OCI-LY7 (cell line): ENCODE measurements at places on chromosomes 7 and 10.

DNA sequence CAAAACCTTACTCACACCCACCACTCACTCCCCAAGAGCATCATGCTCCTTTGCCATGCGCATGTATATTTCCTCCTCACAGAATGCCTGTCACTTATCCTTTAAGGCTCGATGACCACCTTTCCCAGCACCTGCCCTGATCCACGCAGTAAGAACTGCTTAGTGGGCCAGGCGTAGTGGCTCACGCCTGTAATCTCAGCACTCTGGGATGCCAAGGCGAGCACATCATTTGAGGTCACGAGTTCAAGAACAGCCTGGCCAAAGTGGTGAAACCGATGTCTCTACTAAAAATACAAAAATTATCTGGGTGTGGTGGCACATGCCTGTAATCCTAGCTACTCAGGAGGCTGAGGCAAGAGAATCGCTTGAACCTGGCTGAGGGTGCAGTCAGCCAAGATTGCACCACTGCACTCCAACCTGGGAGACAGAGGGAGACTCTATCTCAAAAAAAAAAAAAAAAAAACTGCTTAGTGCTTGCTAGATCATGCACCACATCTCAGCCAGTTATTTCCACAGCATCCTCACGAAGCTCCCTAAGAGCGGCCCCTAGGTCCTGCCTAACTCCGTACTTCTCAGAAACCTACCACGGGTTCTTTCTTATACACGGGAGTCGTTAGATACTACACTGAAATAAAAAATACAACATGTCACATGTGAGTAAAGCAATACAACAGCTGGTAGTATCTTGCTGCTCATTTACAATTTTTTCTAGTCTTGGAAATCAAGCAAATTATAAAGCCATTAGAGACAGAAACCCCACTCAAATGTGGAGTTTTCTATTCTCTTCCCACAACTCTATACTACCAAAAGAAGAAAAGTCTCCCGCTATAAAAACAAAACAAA is 37.2 kb downstream of the CYTH3 start:
- no peak for DNase-seq

DNA sequence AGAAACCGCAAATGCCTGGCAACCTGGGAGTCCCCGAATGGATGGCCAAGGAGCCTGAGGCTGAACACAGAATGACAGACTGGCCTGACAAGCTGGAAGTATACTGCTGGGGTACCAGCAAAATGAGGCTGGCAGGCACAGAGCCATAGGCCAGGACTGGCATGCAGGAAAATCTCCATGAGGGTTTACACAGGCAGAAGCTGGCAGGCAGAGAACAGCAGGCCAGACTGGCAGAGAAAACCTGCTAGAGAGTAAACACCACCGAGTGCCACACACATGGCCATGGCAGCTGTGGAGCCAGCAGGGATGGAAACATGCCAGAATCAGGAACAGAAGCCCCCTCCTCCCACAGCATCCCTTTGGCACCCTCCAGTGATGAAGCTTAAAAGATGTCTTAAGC is 63.4 kb downstream of the CRPPA start:
- DNase-seq = no peak

GRCh38 chr10:82319562-82319961 is 444.6 kb downstream of the NRG3 start:
- peak; percentile 7 for DNase-seq

GRCh38 chr7:68694656-68695055 is 903.6 kb upstream of the AUTS2 start:
- DNase-seq = no peak

GRCh38 chr7:30931161-30931928 is 19.7 kb downstream of the AQP1 start:
- DNase-seq = no peak

- DNase-seq = no peak
Measured at GRCh38 chr7:54881816-54882520, 123.0 kb upstream of the SEC61G start.

DNA sequence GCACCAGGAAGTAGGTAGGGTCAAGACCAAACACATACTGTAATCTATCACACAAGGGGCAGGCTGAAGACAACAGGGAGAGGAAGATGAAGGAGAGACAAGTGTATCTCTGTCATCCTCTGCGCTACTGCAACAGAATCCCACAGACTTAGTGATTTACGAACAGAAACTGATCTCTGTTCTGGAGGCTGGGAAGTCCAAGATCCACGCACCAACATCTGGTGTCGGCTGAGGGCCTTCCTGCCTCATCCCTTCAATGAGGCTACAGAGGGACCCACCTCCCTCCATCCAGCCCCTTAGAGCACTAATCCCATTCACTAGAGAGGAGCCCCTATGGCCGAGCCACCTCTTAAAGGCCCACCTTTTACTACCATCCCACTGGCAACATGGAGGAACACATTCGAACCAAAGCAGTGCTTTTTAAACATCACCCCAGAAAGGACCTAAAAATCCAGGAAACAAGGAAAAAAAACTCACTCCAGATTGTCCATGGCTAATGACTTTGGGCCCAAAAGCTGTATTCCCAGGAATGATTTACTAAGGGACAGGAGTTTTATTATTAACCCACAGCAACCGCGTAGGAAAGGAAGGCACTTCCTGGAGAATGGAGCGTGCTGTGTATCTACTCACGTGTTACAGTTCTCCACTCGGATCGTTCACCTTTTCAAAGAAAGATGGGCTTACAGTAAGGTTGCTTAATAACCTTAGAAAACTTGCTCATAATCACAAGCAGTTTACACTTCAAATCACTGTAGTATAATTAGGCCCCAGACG is 4.2 kb downstream of the BNIP3 start:
- DNase-seq = no peak

DNA sequence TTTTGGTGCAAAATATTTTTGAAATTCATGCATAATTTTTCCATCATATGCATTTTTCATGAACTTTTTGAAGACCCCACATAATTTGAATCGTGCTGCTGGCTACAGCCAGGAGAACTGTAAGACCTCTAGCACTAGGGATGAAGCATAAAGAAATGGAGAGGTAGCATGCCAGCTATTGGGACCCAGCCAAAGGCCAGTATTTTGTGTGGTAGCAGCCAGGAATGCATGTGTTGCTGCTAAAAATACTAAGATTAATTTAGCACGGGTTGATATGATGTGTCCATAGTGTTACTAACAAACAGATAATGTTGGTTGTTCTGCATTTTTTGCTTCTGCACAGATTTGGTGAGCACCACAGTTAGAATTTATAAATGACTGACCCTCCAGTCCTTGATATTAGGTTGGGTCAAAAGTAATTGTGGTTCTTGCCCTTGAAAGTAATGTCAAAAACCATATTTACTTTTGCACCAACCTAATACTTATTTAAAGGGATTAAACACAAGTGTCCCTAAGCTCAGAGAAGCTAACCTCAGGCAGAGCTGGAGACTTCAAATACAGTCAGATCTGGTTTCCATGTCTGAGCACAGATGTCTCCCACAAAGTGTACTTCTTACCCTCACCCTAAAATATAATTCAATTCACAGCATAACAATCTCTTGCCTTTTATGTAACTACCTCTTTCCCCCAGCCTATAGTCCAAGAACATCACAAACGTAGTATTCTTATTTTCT is 54.1 kb upstream of the NPSR1 start:
- no peak for DNase-seq

- no peak for DNase-seq
Measured at GRCh38 chr7:44561962-44562621, 11.6 kb downstream of the DDX56 start.

- DNase-seq = no peak
Measured at GRCh38 chr10:128766915-128767314, 640.7 kb upstream of the MKI67 start.

DNA sequence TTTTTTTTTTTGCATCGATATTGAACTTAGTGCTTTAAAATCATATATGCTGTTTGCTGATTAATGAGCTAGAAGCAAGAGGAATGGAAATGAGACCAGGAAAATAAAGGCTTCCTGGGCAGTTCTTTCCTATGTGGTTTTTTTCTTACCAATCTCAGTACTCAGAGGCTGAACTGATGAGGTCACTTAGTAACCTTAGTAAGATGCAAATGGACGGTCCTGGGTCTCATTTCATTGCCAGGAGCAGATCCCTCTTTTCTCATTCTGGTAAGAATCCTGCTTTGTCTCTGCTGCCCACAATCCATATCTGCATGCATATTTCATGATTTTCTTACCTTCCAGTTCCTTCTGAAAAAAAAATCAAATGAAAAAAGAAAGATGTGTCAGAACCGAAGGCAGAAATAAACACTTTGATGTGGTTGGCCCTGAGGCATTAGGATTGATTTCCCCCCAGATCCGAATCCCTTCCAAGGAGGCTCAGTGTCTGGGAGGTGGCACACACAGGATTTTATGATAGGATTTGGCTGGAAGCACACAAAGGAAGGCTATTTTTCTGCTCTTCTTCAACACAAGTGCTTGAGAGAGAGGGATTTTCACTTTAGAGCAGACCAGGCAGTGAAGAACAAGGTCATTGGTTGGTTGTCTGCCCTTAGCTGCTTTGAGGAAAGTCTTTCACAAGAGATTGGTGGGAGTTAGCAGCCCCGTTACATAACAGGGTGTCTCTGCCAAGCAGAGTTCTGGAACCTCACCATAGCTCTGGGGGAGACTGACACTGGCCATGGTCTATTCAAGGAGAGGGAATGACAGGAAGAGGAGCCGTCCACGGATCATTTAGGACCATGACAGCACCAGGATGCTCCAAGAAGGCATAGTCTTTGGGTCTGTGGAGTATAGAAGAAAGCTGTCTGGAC is 150.0 kb downstream of the CAMK1D start:
- no peak for DNase-seq

DNA sequence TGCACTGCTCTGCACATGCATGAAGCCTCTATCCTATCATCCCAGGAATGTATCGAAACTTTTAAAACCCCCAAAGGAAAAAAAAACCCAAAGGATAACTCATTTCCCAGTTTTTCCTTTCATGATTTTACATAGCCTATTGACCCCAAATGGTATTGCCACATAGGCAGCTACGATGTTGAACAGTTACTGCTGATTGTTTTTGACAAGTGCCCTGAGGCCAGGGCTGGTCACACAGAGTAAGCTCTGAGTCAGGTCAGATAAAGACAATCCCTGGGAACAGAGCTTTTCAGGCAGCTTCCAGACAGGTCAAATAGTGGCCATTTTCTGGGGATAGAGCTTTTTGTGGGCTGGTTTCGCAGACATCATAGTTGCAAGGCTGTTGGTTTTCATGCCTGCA is 52.1 kb downstream of the MYL10 start:
- no peak for DNase-seq

- DNase-seq = no peak
Measured at GRCh38 chr10:44845361-44846175, 65.6 kb upstream of the TMEM72 start.

GRCh38 chr7:22812353-22812752 is 10.3 kb downstream of the TOMM7 start:
- no peak for DNase-seq

DNA sequence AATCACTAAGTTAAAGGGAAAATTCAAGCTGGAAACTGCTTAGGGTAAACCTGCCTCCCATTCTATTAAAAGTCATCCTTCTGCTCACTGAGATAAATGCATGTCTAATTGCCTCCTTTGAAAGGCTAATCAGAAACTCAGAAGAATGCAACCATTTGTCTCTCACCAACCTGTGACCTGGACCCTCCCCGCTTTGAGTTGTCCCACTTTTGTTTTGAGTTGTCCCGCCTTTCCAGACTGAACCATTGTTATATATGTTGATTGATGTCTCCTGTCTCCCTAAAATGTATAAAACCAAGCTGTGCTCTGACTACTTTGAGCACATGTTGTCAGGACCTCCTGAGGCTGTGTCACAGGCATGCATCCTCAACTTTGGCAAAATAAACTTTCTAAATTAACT is 378.4 kb downstream of the KIF20B start:
- DNase-seq = no peak

DNA sequence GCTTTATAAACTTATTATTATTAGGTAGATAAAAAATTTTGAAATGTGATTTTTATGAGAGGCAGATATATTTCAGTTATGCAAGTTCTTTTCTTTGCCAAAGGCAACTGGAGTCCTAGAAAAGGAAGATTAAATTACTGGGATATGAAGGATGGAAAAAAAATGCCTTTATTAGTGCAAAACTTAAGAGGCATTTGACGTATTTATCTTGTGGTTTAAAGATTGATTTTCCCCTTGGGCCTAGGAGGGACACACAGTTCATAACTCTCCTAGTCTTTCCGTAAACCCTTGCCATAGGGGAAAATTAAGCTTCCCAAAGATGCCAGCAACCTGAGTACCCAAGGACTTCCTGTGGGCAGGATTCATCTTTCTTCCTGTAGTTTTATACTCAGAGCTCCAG is 3.1 kb upstream of the STEAP4 start:
- DNase-seq = no peak

DNA sequence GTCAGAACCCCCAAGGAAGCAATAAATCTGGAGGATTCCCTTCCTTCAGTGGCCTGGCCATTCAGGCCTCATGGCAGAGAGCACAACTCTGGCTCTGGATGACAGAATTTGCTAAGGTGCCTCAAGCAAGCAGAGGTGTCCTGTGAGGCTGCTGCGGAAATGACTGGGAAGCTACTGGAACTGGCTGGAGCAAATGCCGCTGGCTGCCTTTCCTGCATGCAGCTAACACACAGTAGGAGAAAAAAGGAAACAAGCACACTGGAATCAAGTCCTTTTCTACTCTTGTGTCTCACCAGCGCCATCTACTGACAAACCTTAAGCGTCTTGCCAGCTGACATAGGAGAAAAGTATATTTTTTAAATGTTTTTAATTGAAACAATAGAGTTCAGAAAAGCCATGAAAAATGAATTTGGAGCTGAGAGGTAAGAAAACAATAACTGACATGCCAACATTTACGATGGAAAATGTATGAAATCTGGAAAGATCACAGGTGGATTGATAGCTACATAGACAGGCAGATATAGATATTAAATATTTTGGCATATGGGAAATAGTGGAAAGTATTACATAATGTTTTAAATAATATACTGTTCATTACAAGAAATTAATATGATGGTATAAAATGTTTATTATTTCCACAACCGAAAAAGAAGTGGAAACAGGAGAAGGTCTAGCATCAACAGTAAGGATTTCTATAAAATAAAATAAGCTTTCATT is 951.6 kb downstream of the ANKRD7 start:
- DNase-seq = peak; percentile 69

GRCh38 chr7:22269963-22270362 is 87.0 kb downstream of the RAPGEF5 start:
- DNase-seq = no peak

DNA sequence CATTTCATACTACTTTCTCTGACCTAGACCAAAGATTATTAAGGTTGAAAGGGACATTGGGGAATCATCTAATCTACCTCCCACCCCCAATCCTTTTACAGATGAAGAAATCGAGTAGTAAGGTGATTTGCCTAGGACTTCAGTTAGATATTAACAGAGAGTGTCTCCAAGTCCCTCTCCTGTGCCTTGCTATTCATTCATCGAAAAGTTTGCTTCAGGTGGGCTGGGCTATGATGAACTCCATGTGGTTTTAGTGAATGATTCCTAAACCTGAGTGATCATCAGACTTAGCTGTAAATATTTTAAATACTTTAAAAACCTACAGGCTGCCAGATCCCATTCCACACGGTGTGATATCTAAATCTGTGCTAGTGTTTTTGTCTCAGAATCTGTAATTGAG is 259.4 kb upstream of the SORCS1 start:
- no peak for DNase-seq

- no peak for DNase-seq
Measured at GRCh38 chr7:3210531-3210930, 90.5 kb upstream of the SDK1 start.
